ENCODE measurements at places on chromosomes 6 and 20. TPM values are rescaled to one million over a fixed set of nuclear protein-coding genes. Genes with fewer than 3 reads are reported as not detected.

Gene SLC24A3
- total RNA-seq: not detected

Gene PRPH2
- not detected for total RNA-seq

Gene SLC35B2
- 32.8 TPM for total RNA-seq

Gene LPA
- not detected for total RNA-seq

Gene MAS1
- total RNA-seq: not detected

Gene TREML2
- 24.9 TPM for total RNA-seq

Gene CYP24A1
- total RNA-seq: not detected

Gene AGPAT1
- 46.6 TPM for total RNA-seq

Gene SLC26A8
- not detected for total RNA-seq

Gene MEI4
- not detected for total RNA-seq

Gene GNRH2
- 1.5 TPM for total RNA-seq

Gene FOXQ1
- total RNA-seq: not detected

Gene HLA-DQB2
- not detected for total RNA-seq

Gene CLIC5
- total RNA-seq: 2.2 TPM

Gene LST1
- total RNA-seq: 139 TPM

Gene SLC12A5
- total RNA-seq: 1.3 TPM

Gene CCR6
- total RNA-seq: 3.8 TPM

Gene GJA10
- total RNA-seq: not detected

Gene BRD2
- total RNA-seq: 299 TPM

Gene ASIP
- total RNA-seq: not detected

Gene CCN6
- total RNA-seq: not detected

Gene C20orf204
- 7.6 TPM for total RNA-seq

Gene CLPSL2
- total RNA-seq: not detected

Gene HDGFL1
- total RNA-seq: not detected

Gene LSM2
- 123 TPM for total RNA-seq

Gene HCRTR2
- not detected for total RNA-seq

Gene GMPR
- total RNA-seq: 11.0 TPM

Gene UBE2C
- 251 TPM for total RNA-seq

Gene DCDC2
- not detected for total RNA-seq

Gene SLC2A10
- total RNA-seq: not detected

Gene MYB
- 7.5 TPM for total RNA-seq

Gene PSORS1C1
- total RNA-seq: not detected

Gene HMGA1
- 308 TPM for total RNA-seq

Gene KHDC1
- 7.4 TPM for total RNA-seq

Gene C6orf132
- total RNA-seq: not detected

Gene CLVS2
- not detected for total RNA-seq

Gene SMOC2
- total RNA-seq: not detected

Gene SMLR1
- not detected for total RNA-seq

Gene SERINC1
- 41.9 TPM for total RNA-seq

Gene LY6G5C
- total RNA-seq: 4.3 TPM

Gene ZSWIM1
- 7.0 TPM for total RNA-seq

Gene GSTA3
- not detected for total RNA-seq

Gene MOXD1
- total RNA-seq: not detected

Gene MUC22
- not detected for total RNA-seq

Gene FOXF2
- not detected for total RNA-seq

Gene RAMACL
- 0.16 TPM for total RNA-seq

Gene ZNF334
- 1.1 TPM for total RNA-seq

Gene FBXL4
- 9.0 TPM for total RNA-seq

Gene HLA-DMB
- total RNA-seq: 14.7 TPM

Gene ALDH8A1
- 0.45 TPM for total RNA-seq

Gene SNRNP48
- 19.7 TPM for total RNA-seq

Gene VSX1
- total RNA-seq: not detected

Gene TBXT
- not detected for total RNA-seq

Gene PDE7B
- 0.34 TPM for total RNA-seq

Gene CRIP3
- not detected for total RNA-seq

Gene GPR63
- total RNA-seq: 1.6 TPM

Gene KHDC1L
- not detected for total RNA-seq

Gene ARMH2
- total RNA-seq: 0.97 TPM

Measured in activated CD8-positive, alpha-beta T cell treated with anti-CD3 and anti-CD28 coated beads, Interleukin-2, amount 10 ng/mL, durations not matched to agents 7 days and 5 days (primary cell).